GM06990 (cell line): ENCODE measurements at places on chromosomes 12 and 14.

DNA sequence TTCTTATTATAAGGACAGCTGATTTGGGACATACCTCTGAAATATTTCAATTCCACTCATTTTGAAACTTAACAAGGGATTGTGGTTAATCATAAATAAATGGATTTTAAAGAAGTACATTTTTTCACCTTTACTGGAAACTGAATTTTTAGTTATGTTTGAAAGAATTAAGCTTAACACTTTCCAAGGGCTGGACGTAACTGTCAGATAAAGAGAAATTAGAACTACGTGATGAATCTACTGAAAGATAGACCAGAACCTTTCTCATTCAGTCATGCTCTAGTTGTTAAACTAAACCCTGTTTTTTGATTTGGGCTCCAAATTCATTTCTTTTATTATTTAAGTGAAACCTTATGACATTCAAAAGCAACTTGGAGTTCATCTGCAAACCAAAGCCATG lies 1892.1 kb upstream of the SEL1L start:
- DNase-seq = no peak

- DNase-seq = no peak
Observed at GRCh38 chr12:64177001-64177400, 45.1 kb downstream of the KICS2 start.

DNA sequence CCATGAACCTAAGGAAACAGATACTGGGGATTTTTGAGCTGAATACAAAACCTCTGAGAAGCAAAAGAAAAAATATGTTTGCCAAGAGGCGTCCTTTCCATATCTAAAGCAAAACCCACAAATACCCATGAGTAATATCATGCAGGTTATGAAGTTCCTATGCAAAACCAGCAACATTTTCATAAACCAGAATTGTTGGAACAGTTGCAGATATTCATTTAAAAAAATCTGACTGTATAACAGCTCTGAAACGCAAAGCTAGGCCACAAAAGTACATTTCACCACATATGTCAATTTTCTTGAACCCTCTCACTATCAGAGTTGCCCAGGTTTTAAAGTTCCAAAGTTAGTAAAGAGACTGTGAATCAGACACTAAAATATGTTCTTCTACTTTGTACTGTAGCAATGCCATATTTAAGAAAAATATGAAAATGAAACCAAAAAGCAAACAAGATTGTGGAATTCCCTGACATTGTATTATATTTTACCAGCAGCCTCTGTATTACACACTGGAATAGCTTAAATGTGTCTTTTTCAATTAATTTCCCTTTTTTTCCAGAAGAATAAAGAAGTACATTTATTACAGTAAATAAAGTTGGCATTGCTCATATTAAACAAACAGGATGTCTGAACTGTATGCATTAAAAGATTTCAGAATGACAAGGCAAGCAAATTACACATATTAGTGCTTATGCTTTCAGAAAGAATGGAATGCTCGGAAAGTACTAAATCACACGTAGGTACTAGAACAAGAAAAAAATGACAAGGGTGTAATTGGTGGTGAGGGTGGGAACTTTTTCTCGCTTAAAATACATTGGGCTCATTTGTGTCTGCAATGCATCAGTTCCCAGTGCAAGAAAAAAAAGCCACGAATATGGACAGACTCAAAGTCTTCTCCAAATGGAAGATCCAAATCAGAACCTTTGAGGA lies 33.6 kb upstream of the HIF1A start:
- peak; percentile 56 for DNase-seq

DNA sequence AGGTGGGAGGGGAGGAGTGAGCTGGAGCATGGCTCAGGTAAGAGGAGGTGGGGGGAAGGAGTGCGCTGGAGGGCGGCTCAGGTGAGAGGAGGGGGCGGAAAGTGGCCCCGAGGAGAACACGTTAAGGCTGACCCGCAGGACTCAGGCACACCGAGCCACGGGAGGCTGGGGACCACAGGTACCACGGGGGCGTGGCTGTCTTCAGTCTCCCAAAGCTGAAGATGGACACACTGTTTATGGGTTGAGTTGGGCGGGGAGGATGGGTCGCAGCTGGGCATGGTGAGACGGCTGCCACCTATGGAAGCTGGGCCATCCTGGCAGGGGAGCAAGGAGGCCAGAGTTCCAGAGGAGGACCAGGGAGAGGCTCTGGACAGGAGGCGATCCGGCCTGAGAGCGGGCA lies 23.5 kb downstream of the UBR7 start:
- DNase-seq = no peak

DNA sequence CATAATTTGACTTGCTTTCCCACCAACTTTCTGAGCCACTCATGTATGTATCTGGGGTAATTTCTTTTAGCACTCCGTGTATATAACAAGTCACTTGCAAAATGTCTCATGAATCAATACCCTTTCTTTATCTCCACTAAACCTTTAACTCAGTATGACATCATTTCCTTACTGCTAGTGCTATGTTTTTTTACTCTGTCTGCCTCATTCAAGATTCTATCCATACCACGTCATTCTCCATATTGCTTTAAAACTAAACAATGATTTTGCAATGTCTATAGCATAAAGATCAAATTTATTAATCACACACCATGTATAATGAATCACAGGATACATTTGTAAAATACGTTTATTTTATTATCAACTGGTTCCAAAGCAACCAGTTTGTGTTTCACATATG lies 178.2 kb downstream of the PIK3C2G start:
- DNase-seq = no peak

DNA sequence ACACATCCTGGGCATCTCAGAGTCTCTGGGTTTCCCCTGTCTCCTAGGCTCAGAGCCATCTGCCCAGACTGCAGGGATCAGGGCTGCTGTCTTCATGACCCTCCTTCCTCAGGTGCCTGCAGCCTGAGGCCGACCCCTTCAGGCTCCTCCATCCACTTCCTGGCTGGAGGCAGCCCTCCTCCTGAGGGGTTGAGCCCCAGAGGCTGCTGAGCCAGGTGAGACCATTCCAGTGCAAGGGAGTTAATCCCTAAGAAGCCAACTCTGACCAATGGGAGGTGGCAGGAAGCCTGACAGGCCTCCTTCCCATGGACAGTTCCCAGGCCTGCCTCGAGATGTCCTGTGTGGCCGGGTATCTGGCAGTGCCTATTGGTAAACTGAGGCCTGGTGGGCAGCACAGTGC lies 8.4 kb upstream of the PPP4R4 start:
- DNase-seq = no peak

- no peak for DNase-seq
Observed at GRCh38 chr12:20264608-20265114, 103.7 kb upstream of the PDE3A start.
